Right renal pelvis (tissue), 4 donors: ENCODE measurements at places on chromosomes 7 and 10.

DNA sequence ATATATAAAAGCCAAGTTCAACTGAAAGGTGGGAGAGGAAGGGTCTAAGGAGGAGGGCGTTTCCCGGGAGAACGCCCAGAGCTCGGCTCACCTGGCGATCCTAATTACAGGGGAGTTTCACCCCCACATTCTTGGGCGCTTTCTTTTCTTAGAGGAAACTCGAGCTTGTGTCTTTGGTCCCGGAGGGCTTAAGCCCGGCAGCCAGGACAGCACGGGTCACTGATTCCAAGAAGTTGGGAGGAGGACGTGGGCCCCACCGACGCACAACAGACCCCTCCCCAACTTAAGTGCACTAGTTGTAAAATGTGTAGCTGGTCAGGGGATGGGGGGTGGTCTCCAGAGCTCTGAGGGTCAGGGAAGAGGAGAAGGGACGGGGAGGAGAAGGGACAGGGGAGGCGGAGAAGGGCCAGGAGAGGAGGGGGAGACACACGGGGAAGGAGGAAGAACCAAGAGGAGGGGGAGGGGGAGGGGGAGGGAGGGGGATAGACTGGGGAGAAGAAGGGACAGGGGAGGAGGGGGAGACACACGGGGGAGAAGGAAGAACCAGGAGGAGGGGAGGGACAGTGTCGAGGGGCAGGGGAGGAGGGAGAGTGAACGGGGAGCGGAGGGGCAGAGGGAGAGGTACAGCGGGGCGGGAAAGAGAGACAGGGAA is 874 bp downstream of the BAIAP2L1 start:
- DNase-seq, result no peak

- peak; percentile 36 for DNase-seq
Observed at GRCh38 chr7:69932034-69932628, 333.9 kb downstream of the AUTS2 start.

GRCh38 chr10:131818510-131819234 is 82.1 kb upstream of the PPP2R2D start:
- DNase-seq, result no peak

GRCh38 chr7:3955751-3956696 is 655.0 kb downstream of the SDK1 start:
- DNase-seq, result no peak

DNA sequence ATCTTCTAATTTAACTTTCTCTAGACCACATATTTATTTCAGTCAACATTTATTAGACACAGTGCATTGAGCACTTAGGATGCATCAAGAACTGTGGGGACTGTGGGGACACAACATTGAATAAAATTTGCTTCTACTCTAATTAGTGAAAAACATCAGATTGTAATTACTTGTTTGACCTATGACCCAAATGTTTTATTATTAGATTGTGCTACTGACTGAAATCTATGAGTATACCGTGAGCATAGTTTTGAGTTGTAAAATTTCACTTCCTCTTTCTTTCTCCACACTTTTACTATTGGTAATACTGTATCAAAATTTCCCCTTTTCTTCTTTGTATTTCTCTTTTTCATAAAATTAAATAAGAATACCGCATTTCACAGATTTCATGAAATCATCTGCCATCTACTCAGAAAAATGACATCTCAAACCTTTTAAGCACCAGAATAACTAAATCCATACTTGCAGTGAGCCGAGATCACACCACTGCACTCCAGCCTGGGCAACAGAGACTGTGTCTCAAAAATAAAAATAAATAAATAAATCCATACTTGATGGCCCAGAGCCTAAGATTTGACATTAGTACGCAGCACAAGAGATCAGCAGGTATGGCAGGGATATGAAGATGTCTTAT is 25.4 kb upstream of the INPP5F start:
- no peak for DNase-seq

DNA sequence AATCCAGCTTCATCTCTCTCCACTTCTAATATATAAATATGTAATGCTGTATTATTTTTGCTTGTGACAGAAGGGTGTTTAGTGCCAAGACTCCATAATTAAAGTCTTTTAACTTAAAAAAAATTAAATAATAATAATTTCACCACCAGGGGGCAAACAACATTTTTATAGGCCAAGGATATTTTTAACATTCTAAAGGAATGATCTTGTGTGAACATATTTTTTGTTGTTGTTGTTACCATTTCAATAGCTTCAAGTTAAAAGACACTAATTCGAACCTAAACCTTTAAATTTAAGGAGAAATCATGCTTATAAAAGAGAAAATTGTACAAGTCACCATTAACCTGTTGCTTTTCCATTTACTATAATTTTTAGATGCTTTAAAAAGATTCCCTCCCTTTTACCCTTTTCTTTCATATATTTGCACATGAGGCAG is 7.5 kb upstream of the DNAJC1 start:
- no peak for DNase-seq

DNA sequence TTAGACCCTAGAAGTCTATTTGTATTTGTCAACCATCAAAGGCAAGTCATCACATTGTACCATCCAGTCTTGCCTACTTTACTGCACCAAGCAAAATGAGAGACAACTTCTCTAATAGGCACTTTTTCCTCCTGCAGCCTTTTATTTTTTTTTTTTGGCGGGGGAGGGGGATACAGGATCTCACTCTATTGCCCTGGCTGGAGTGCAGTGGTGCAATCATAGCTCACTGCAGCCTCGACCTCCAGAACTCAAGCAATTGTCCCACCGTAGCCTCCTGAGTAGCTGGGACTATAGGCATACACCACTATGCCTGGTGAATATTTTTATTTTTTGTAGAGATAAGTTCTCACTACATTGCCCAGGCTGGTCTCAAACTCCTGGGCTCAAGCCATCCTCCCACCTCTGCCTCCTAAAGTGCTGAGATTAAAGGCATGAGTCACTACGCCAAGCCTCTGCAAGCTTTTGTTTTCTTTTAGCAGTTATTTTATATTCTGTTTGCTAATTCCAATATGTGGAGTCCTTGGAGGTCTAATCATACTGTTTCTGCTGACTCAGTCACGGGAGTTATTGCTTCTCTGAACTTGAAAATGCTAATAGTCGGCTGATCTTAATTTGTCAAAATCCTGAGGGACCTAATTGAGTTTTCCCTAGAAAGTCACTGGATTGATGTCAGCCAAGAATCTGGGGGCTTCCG is 14.2 kb downstream of the KPNA7 start:
- DNase-seq, result no peak

GRCh38 chr7:159098811-159099655 is 45.6 kb downstream of the VIPR2 start:
- DNase-seq, result no peak

DNA sequence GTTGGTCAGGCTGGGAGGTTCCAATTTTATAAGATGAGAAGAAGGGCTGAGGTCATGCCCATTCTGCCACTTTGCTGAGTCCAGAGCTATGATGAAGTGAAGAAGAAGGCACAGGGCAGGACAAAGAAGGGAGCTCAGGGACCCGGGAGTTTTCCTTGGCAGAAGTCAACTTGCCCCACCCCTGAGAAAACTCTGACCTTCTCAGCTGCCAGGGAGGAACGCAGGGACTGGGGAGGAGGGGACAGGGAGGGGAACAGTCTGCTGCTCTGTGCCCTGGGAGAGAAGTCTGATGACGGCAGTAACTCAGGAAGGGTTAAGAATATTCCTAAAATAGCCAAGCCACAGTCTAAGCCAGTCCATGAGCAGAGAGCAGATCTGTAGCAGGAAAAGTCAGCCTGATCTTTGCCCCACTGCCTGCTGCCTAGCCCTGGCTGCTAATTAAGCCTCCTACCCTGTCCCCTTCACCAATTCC is 11.7 kb downstream of the ADIRF start:
- DNase-seq, result no peak

DNA sequence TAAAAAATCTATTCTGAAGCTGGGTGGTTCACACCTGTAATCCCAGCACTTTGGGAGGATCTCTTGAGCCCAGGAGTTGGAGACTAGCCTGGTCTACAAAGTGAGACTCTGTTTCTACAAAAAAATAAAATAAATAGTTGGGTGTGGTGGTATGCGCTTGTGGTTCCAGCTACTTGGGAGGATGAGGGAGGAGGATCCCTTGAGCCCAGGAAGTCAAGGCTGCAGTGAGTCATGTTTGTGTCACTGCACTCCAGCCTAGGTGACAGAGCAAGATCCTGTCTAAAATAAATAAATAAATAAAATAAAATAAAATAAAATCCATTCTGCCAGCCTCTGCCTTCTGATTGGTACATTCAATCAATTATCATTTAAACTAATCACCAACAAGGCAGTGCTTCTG is 17.5 kb downstream of the ZNF33A start:
- DNase-seq, result no peak

- DNase-seq, result peak; percentile 14
Observed at GRCh38 chr10:80945264-80945880, 407.7 kb downstream of the SH2D4B start.

DNA sequence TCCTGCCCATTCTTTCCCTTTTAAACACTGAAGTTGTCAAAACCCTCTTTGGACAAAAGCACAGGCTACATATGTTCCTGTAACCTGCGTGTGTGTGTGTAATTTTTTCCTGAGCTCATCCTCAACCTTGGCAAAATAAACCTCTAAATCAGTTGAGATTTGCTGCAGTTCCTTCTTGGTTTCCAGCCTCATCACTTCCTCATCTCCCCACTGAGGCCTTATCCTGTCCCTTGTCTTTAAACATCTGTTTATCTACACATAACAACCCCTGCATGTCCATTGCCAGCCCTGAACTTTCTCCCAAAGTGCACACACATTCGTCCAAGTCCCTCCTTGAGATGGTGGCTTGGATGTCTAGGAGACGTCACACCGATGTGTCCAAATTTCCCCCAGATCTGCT is 35.5 kb downstream of the LYZL2 start:
- DNase-seq, result no peak

- DNase-seq, result no peak
Observed at GRCh38 chr10:34187201-34187600, 627.9 kb downstream of the PARD3 start.

DNA sequence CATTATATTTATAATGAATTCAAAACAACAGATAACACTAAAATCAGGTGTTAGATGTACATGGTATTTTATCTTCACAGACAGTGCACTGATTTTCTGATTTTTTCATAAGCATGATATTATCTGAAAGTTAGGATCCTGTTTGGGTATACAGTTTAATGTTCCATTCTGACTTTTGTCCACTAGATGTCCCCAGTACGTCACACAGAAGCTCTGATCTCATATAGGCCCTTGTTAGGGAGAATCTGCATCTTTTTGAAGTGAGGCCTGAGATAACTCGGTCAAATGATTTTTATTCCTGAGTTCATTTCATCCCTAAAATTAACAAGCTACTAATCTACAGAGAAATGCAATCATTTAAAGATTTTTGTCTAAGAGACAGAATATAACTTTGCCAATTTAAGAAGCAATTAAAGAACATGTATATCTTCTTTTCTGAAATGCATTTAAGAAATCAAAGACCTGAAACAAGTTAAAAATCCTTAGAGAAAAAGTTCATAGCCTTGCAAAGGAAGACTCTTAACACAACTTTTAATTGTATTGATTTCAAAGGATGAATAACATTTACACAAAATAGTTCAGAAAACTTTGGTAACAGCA is 72.0 kb upstream of the TES start:
- peak; percentile 42 for DNase-seq

GRCh38 chr7:88090671-88091070 is 129.2 kb downstream of the SRI start:
- no peak for DNase-seq

GRCh38 chr7:95493247-95493646 is 7.5 kb downstream of the ASB4 start:
- DNase-seq, result no peak

GRCh38 chr10:3281941-3282673 is 109.5 kb upstream of the PITRM1 start:
- no peak for DNase-seq

GRCh38 chr7:68058014-68058413 is 1061.4 kb downstream of the TYW1 start:
- no peak for DNase-seq

GRCh38 chr7:91784469-91784868 is 96.0 kb downstream of the MTERF1 start:
- no peak for DNase-seq

GRCh38 chr10:79286318-79286951 is 60.8 kb upstream of the PPIF start:
- DNase-seq, result no peak

DNA sequence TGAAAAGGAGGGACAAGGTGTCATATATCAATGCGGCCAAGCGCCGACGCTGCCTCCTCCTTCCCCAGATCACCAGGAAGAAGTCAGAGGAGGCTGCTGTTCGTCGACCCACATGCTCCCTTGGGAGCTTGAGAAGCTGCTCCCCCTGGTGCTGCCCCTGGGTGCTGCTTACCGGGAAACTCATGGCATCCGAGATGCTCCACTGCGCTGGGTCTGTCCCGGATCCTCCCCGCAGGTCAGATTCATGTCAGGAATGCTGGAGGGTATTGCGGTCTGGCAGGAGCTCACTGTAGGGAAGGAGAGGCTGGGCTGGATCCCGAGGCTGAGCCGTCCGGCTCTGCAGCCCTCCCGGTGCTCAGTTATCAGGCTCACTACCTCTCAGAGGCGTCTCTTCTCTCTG is 123.7 kb upstream of the FAM20C start:
- no peak for DNase-seq

GRCh38 chr7:28456044-28456443 is 43.7 kb downstream of the CREB5 start:
- DNase-seq, result no peak

DNA sequence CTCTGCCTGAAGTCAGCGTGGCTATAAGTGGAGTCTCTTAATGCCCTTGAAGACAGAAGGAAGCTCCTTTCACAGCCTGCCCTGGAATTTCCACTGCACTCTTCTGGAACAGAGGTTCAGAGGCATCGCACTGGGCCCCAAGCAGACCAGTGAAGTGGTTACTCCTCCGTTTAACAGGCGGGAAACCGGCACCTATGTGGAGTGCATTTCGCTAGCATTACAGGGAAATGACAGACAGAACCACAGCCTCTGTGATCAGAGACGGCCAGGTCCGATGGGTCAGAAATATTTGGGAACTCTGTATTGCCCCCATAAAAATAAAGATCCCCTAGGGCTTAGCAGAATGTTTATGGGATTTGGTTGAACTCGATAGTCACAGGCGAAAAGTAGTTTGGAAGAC is 406.9 kb upstream of the PRKCQ start:
- DNase-seq, result no peak

- no peak for DNase-seq
Observed at GRCh38 chr7:93092757-93093370, 24.9 kb downstream of the SAMD9 start.

- no peak for DNase-seq
Observed at GRCh38 chr10:48946891-48947500, 7.4 kb upstream of the LRRC18 start.

- DNase-seq, result no peak
Observed at GRCh38 chr10:127934383-127934782, 27.5 kb downstream of the PTPRE start.

DNA sequence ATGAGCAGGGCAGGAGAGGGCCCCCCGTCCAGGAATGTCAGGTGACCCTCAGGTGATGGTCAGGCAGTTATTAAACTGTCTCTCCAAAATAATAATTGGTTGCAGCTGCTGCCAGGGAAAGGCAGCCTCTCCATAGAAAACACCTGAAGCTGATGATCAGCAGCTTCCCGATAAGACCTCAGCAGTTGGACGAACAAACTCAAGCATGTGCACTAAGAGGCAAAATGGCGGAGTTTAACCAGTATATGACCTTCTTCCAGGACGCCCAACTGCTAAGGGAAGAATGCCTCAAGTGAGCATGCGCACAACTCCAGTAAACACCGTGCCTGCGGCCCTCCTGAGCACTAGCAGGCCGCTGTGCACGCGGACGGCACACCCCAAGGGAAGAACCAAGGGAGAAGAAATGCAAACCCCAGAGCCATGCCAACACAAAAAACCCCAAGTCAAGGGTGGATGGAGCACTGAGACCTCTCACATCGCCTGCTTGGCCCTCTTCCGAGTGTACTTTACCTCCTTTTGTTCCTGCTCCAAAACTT is 38.9 kb upstream of the ADARB2 start:
- no peak for DNase-seq

GRCh38 chr7:71682181-71682580 is 550.2 kb downstream of the GALNT17 start:
- no peak for DNase-seq
